ENCODE measurements at places on chromosomes 3 and 15. TPM values are rescaled to one million over a fixed set of nuclear protein-coding genes. Genes with fewer than 3 reads are reported as not detected.

DNA sequence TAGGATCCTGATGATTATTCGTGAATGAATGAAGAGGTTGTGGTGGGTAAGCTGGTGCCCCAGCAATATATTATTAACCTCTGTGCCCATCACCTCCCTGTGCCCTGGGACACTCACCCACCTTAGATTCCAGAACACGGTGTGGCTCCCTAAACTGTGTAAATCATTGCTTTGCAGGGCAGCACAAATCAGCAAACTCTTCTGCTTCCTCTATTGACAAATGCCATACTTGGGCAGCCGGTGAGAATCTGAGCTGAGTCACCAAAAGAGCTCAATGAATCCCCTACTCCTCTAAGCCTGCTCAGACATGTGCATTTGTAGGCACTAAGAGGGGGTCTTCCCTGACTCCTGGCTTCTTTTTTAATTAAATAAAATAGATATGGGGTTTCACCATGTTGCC lies 15.7 kb downstream of the UQCC5 start:
- H3K36me3 ChIP-seq, result peaks cover 92% of the 10 kb centered on the region
- no peak for DNase-seq
- no peak overlapping the region for H3K4me3 ChIP-seq
- no peak overlapping the region for H3K27ac ChIP-seq
- no peaks in the 10 kb centered on the region for H3K4me1 ChIP-seq
- H3K27me3 ChIP-seq, result no peaks in the 10 kb centered on the region

The INSYN1 gene
- 10.4 TPM for total RNA-seq

- peak; percentile 62 for DNase-seq
- peaks cover 14% of the 10 kb centered on the region for H3K4me1 ChIP-seq
- peaks cover 9% of the 10 kb centered on the region for H3K36me3 ChIP-seq
Observed at GRCh38 chr3:50126287-50127211, 28.6 kb upstream of the SEMA3F start.

- H3K4me3 ChIP-seq, result no peak overlapping the region
- no peaks in the 10 kb centered on the region for H3K36me3 ChIP-seq
- H3K4me1 ChIP-seq, result no peaks in the 10 kb centered on the region
- no peaks in the 10 kb centered on the region for H3K27me3 ChIP-seq
- no peak for DNase-seq
Observed at GRCh38 chr3:42387802-42388651, 22.4 kb downstream of the LYZL4 start.

- no peak for DNase-seq
- H3K4me3 ChIP-seq, result no peak overlapping the region
- peaks cover 10% of the 10 kb centered on the region for H3K4me1 ChIP-seq
- no peak overlapping the region for H3K27ac ChIP-seq
- no peaks in the 10 kb centered on the region for H3K27me3 ChIP-seq
- no peaks in the 10 kb centered on the region for H3K36me3 ChIP-seq
Observed at GRCh38 chr15:76533060-76533820, 196.7 kb downstream of the ISL2 start.

The CLDN16 gene
- 0.18 TPM for total RNA-seq

The ZDHHC23 gene
- 10.9 TPM for total RNA-seq

The KCNMB2 gene
- total RNA-seq, result 0.45 TPM

DNA sequence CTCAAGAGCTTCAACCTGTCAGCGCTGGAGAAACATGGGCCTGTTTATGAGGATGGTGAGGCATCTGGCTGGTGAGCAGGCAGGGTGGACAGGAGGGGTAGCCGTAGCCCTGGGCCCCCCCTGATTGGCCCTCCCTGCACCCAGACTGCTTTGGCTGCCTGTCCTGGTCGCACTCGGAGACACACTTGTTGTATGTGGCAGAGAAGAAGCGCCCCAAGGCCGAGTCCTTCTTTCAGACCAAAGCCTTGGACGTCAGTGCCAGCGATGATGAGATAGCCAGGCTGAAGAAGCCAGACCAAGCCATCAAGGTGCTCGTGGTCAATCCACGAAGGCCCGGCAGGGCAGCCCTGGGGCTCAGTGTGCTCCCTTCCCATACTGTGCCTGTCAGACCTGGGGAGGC lies 1.8 kb downstream of the APEH start:
- no peaks in the 10 kb centered on the region for H3K27me3 ChIP-seq
- no peak overlapping the region for H3K4me3 ChIP-seq
- H3K27ac ChIP-seq, result no peak overlapping the region
- no peak for DNase-seq

GRCh38 chr3:56019490-56020146 lies 448.6 kb downstream of the ERC2 start:
- no peak overlapping the region for H3K27ac ChIP-seq
- no peak overlapping the region for H3K4me3 ChIP-seq
- no peaks in the 10 kb centered on the region for H3K36me3 ChIP-seq
- no peak for DNase-seq

The FEZF2 gene
- not detected for total RNA-seq

The ROPN1B gene
- 0.29 TPM for total RNA-seq

- peaks cover 62% of the 10 kb centered on the region for H3K4me1 ChIP-seq
- no peak for DNase-seq
- H3K27ac ChIP-seq, result peak overlapping the region; percentile 61
- peak overlapping the region; percentile 71 for H3K4me3 ChIP-seq
- H3K27me3 ChIP-seq, result peaks cover 14% of the 10 kb centered on the region
Observed at GRCh38 chr15:67067930-67068551, 2.6 kb downstream of the SMAD3 start.

DNA sequence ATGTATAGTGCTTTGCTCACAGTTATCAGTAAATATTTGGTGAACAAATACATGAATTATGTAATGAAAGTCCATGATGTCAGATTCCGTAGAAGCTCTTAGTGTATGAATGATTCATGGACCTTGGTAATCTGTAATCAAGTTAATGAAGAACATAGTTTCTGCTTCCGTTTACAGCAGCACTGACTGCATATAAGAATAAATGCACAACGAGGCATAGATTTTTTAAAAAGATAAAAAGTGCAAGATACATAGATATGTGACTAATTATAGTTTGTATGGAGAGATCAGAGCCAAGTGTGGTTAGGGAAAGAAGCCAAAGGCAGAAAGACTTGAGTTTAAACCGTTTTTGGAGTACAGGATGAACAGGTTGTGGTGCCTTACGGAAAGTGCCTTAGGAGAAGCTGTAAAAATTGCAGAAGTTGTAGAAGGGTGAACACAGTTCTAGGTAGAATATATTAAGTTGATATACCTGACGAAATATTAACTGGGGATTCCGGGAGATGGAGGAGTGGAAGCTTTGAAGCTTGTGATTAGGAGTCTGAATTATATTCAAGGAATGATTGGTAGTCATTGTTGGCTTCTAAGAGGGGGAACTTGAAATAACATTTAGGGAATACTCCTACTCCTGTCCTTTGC lies 293.1 kb downstream of the NLGN1 start:
- no peak overlapping the region for H3K4me3 ChIP-seq
- no peaks in the 10 kb centered on the region for H3K27me3 ChIP-seq
- H3K27ac ChIP-seq, result no peak overlapping the region

DNA sequence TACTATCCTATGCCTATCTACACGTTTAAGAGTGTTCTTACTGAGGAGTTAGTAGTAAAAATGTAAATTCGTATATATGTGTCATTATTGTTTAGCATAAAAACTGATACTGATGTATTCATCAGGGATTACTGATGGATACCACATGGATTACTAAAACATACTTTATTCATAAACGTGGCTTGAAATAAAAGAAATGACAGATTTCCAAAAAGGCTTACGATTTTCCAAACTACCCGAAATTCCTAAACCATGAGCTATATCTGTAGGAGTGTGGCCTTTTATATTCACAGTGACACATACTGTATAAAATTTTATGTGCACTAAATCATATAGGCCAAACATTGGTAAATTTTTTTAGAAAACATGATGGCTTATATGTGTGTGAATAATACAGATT lies 6.9 kb downstream of the TSC22D2 start:
- DNase-seq, result no peak
- no peak overlapping the region for H3K27ac ChIP-seq
- peaks cover 15% of the 10 kb centered on the region for H3K4me1 ChIP-seq
- H3K27me3 ChIP-seq, result no peaks in the 10 kb centered on the region
- H3K36me3 ChIP-seq, result peaks cover 7% of the 10 kb centered on the region

- H3K36me3 ChIP-seq, result peaks cover 7% of the 10 kb centered on the region
- no peaks in the 10 kb centered on the region for H3K27me3 ChIP-seq
- H3K27ac ChIP-seq, result no peak overlapping the region
- no peak for DNase-seq
Observed at GRCh38 chr15:34900748-34901147, 68.8 kb downstream of the AQR start.

GRCh38 chr15:78007964-78008886 lies 69.3 kb downstream of the TBC1D2B start:
- H3K27ac ChIP-seq, result peak overlapping the region; percentile 63
- no peak overlapping the region for H3K4me3 ChIP-seq
- DNase-seq, result peak; percentile 64
- H3K27me3 ChIP-seq, result no peaks in the 10 kb centered on the region
- H3K36me3 ChIP-seq, result no peaks in the 10 kb centered on the region
- peaks cover 40% of the 10 kb centered on the region for H3K4me1 ChIP-seq

- no peak overlapping the region for H3K4me3 ChIP-seq
- H3K36me3 ChIP-seq, result no peaks in the 10 kb centered on the region
- H3K4me1 ChIP-seq, result no peaks in the 10 kb centered on the region
- H3K27me3 ChIP-seq, result peaks cover 40% of the 10 kb centered on the region
- no peak overlapping the region for H3K27ac ChIP-seq
Observed at GRCh38 chr15:85878828-85879225, 84.1 kb upstream of the KLHL25 start.

GRCh38 chr3:98739266-98739665 lies 23.9 kb upstream of the ST3GAL6 start:
- H3K36me3 ChIP-seq, result no peaks in the 10 kb centered on the region
- H3K4me1 ChIP-seq, result peaks cover 8% of the 10 kb centered on the region
- H3K27me3 ChIP-seq, result peaks cover 6% of the 10 kb centered on the region
- no peak for DNase-seq
- H3K27ac ChIP-seq, result no peak overlapping the region

GRCh38 chr3:153595186-153595815 lies 433.3 kb downstream of the RAP2B start:
- DNase-seq, result peak; percentile 51
- H3K4me3 ChIP-seq, result no peak overlapping the region

DNA sequence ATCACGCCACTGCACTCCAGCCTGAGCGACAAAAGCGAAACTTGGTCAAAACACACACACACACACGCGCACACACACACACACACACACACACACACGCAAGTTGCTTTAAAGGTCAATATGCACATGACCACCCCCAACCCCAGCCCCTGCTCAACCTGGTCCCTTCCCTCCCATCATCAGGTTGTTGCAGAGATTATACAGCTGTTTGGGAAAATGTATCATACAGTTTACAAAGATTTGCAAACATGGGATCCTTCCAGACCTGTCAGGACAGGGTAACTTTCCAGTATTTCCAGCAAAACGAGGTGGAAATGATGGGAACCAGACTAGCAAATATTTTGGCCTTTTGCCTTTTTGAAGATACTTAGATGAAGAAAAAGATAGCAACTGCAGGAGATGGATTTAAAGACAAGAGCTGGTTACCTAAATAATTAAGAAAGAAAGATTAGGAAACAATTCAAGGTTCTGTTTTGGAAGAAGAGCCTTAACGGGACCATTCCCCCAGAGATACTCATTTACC lies 80.2 kb downstream of the TNIK start:
- no peak overlapping the region for H3K27ac ChIP-seq
- H3K27me3 ChIP-seq, result no peaks in the 10 kb centered on the region
- H3K36me3 ChIP-seq, result no peaks in the 10 kb centered on the region
- no peak for DNase-seq

The ADCY5 gene
- 3.4 TPM for total RNA-seq

The VEPH1 gene
- 143 TPM for total RNA-seq

Data from left lung (tissue), 14 donors.